Heart left ventricle (tissue), 16 donors: ENCODE measurements at places on chromosomes 3 and 15. TPM values are rescaled to one million over a fixed set of nuclear protein-coding genes. Genes with fewer than 3 reads are reported as not detected.

DNA sequence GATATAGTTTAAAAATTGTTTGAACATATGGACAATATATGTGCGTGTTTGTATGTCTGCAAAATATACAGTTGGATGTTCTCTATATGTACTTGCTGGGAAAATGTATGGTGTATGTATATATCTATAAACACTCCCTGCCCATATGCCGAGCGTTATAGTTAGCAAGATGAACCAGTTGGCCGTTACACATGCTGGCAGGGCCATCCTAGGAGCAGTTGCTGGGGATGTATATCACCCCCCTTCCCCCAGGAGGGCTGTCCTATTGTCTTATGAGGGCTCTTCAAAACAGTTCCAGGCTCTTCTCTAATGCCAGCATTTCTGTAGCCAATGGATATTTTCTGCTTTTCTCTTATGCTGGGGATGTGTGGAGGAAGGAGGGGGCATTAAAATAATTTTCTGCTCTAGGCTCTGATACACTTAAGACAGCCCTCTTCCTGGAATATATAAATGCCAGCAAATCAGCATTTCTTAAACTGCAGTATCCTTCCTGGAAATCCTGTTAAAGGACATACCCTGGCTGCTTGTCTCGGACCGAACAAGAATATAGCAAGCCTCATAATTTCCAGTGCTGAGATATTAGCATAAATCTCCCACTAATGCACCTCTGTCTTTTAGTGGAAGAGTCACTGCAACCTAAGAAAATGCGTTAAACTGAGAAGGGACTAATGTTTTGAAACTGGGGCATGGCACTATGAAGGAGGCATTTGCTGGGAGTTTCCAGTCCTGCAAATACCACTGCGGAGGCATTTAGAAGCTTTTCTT, 134.4 kb downstream of the MDFIC2 start:
- no peak for DNase-seq

The IFT122 gene
- 25.2 TPM for polyA plus RNA-seq

The DAZL gene
- not detected for polyA plus RNA-seq

- DNase-seq, result no peak
Measured at GRCh38 chr3:196989721-196990262, 21.2 kb upstream of the PIGZ start.

The SCG3 gene
- polyA plus RNA-seq, result 0.04 TPM

DNA sequence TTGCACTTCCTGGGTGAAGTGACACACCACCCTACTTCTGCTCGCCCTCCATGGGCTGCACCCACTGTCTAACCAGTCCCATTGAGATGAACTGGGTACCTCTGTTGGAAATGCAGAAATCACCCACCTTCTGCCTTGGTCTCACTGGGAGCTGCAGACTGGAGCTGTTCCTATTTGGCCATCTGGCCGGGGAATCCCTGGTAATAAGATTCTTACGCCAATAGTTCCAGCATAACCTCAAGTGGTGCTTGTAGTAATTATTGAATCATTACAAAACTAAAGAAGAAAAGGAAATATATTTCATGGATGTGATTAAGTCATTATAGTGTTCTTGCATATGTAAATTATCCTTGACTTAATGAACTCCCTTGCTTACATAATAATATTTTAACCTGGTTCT, 841.9 kb downstream of the CADM2 start:
- DNase-seq, result no peak
